ENCODE measurements at places on chromosomes 2 and 18.
A peak's percentile ranks its signal among the peaks of the same experiment; 100 is the strongest.

DNA sequence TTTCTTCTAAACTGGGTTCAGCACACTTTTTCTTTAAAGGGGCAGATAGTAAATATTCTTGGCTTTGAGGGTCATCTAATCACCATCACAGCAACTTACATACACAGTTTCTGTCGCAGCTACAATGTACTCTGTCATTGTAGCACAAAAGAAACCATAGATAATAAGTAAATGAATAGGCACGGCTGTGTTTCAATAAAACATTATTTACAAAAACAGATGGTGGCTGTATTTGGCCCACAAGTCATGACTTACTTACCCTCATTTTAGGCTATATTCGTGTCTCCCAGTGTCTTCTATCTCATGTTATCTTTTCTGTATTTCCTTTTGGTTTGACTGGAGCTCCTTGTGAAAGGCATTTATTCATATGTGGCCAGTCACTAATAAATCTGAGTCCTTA lies 168.3 kb downstream of the MAP2 start:
- no peak for DNase-seq

GRCh38 chr2:28394331-28394877 lies 1.7 kb downstream of the FOSL2 start:
- DNase-seq: peak; percentile 48

GRCh38 chr18:48880931-48881330 lies 69.8 kb downstream of the SMAD7 start:
- no peak for DNase-seq

DNA sequence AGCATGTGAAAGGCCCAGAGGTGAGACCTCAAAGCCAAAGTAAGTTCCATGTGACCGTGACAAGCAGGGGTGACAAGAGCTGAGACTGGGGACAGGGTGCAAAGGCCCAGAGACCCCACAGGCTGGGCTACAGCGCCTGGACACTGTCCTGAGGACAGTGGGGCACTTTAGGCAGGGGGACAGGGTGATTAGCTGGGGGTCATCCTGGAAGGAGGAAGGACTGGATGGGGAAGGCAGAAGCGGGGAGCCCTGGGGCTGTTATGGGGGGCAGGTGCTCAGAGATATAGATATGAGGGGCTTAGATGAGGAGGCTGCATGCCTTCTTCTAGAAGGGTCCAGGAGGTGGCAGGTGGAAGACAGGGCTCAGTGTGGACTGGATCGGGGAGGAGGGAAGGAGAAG lies 31.5 kb downstream of the KIF1A start:
- no peak for DNase-seq

- no peak for DNase-seq
Observed at GRCh38 chr2:95266781-95267430, 7.3 kb upstream of the PROM2 start.

- no peak for DNase-seq
Observed at GRCh38 chr2:70921031-70921430, 14.7 kb upstream of the ATP6V1B1 start.

DNA sequence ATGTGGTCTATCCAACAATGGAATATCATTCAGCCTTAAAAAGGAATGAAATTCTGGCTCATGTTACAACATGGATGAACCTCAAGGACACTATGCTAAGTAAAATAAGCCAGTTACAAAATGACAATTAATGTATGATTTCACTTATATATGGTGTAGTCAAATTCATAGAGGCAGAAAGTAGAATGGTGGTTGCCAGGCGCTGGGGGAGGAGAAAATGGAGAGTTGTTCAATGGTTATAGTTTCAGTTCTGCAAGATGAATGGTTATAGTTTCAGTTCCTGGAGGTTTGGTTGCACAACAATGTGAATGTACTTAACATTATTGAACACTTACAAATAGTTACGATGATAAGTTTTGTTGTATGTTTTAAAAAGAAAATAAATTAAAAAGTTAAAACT lies 79.2 kb upstream of the IL1R2 start:
- DNase-seq: no peak

GRCh38 chr2:151334082-151334815 lies 23.1 kb upstream of the TNFAIP6 start:
- DNase-seq: no peak

DNA sequence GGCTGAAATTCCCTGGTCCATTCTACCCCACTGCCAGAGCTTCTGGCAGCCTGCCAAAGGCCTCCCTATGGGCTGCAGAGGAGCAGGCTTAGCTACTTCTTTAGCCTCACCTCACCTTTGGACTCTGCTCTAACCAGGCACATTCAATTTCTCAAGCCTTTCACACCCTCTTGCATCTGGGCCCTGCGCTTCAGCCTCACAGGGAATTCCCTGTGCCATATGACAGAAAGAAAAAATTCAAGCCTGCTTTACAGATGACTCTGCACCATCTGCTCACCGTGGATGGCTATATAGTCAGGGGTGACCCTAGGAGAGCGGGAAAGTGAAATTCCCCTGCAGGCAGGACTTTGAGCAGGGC lies 62.5 kb downstream of the REEP1 start:
- DNase-seq: peak; percentile 78

DNA sequence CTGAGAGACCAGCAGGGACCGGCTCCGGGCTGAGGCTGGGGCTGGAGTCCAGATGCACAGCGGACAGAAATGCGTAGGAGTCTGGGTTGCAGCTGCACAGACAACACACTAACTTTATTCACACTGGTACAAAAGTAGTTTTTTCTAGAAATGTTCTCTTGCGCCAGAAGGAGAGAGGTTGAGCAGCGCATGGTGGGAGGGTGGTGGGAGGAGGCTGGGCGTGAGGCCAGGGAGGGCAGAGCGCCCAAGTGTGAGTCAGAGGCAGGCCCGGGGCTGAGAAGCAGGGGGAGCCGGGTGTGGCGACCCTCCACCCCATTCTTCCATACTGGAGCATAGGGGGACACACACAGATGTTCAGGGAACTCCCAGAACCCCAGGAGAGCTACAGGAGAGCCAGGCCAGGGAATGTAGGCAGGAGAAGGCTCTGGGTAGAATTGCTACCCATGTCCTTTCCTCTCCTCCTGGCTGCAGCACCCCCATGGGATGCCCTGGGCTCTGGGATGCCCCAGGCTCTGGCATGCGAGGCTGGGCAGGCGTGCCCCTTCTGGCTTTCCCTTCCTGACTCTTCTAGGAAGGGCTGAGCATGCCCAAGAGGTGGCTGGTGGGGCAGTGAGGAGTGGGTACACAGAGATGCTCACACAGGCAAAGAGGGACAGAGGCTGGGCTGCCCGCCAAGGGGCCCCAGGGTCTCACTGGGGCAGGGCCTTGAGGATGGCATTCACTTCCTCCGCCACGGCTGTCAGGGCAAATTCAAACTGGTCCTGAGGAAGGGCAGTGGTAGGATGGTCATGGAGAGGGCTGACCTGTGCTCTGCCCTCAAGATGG lies 10.6 kb downstream of the DNAJB2 start:
- DNase-seq: peak; percentile 82

Data from ACHN (cell line).